ENCODE measurements at places on chromosomes 12 and 14.

DNA sequence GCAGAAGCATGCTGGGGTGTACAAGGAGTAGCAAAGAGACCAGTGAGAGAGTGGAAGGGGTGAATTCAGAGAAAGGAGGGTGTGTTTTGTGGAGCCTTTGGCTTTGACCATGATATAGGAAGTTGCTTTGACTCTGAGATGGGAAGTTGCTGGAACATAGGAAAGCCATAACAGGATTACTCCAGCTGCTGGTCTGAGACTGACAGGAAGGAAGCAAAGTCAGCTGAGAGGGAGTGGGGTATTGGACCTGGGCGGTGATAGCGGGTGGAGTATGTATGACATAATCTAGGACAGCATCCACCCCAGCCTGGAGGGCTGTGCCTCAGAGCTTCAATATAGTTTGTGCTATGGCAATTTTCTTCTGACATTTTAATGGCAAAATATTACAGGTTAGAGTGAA, 324.4 kb downstream of the PDZRN4 start:
- no peak for DNase-seq

- no peak for DNase-seq
These were observed 204.0 kb downstream of the SSPN start for GRCh38 chr12:26399381-26399780.

DNA sequence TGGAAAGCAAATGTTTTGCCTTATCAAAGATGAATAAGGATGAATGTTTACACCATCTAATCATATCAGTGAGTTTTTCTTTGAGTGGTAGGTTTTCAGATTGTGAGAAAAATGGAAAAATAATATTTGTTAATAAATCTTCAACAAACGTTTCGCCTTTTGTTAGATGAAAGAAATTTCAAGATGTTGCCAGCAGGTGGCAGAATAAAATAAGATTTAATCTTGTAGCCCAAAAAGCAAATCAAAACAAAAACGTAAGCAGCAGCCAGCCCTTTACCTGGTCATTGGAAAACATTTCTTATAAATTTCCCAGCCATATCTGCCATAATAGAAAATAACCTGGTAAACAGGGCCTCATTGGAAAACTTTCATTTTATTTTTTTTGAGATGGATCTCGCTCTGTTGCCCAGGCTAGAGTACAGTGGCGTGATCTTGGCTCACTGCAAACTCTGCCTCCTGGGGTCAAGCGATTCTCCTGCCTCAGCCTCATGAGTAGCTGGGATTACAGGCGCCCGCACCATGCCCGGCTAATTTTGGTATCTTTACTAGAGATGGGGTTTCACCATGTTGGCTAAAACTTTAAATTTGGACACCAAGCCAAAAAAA, 15.4 kb upstream of the TMEM120B start:
- DNase-seq, result peak; percentile 63

DNA sequence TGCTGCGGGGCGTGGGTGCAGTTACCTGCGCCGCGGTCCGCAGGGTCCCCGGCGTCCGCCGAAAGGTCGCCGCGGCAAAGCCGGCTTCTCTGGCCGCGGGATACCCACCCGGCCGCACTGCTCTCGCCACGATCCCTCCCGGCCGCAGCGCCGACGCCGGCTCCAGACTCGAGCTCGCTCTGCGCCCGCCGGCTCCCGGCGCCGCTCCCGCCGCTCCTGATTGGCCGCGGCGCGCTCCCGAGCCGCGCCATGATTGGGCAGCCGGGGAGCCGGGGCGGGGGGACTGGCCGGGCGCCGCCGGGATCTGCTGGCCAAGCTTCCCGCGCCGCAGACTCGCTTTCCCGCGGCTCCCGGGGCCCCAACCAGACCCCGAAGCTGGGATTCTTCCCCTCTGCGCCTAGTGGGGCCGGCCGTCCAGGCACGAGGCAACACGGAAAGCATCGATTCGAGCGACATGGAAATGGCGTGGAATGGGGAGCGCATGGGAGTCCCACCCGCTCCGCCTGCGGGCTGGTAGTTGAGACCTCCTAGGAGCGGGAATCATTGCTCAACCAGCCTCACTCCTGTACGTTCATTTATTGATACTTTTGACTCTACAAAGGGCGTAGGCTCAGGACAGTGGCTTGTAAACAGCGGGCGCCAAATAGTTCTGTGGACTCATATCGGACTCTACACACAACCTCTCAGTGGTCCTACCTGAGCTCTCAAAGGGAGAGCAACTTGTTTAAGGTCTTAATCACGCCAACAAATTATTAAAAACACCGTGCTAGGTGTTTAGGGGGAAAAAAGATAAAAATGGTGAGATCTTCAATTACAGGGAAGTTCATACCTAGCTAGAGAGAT, 36.4 kb upstream of the STON2 start:
- DNase-seq, result peak; percentile 68

DNA sequence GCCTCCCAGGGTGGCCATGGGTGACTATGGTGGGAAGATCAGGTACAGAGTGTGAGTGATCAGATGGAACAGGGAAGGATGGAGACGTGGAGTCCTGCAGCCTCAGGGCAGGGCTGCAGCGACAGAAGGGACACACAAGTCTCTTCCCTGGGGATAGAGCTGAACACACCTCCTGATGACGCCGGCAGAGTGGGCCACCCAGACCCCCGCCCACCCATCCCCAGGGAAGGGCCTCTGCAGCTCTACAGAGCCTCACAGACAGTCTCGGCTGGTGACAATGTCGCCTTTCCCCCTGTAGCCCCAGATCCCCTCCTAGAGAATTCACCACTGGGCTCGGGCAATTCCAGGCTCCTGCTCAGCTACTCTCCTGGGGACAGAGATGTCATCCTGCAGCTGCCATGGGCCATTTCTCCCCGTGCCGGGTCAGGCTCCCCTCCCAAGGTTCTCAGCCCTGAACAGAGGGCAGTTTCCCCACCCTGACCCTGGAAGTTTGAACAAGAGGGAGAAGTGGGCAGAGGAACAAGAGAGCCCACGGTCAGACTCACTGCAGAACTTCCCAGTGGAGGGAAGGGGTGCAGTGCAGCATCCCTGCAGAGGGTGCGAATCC, 115.7 kb downstream of the NCOR2 start:
- DNase-seq, result no peak

GRCh38 chr14:102215576-102216250, 76.0 kb downstream of the WDR20 start:
- no peak for DNase-seq

DNA sequence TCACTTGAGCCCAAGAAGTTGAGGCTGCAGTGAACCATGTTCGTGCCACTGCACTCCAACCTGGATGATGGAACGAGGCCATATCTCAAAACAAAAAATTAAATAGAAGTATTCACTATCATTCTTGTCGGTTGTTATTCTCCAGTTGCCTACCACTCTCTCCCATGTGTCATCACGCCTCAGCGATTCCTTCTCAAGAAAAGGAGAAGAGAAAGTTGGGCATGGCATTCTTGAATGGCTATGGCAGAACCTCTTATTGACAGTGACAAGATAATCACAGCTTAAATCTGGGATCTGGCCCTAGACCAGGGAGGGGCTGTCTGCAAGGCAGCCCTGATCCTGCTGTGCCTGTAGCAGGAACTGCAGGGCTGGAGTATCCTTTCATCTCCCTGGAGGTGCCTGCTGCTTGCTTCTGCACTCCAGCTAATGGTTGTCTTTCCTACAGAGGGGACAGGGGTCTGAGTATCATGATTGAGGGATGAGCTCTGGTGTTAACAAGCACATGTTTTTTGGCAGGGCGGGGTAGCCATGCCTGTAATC, 12.8 kb upstream of the MLEC start:
- DNase-seq, result no peak

DNA sequence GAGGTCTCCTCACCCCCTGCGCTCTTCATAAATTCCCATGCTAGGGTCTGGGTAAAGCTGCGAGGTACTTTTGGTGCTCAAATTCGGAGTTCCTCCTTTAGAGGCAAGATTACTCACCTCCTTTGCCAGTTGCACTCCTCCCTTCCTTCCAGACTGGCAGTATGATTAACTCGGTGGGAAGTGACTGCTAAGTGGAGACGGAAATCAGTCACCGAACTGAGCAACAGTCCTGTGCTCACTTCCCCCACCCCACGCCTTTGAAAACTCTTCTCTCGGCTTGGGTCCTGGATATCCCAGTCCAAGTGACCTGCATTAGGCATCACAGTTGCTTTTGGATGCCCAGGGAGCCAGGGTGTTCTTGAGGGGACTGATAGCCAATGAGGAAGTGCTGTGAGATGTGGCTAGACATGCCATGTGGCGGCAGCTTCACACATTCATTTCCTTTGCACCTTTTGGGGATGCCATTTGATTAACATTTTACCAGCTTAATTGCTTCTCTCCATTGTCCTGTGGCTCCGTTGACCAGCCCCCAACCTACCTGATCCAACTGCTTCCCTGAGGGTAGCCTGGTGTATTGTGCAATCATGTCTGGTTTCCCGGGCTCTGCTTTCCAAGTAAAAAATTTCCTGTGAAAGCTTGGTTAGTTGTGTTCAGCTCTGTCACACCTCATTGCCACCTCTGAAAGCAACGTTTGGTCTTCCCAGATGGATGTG, 840 bp downstream of the PNP start:
- DNase-seq, result no peak

DNA sequence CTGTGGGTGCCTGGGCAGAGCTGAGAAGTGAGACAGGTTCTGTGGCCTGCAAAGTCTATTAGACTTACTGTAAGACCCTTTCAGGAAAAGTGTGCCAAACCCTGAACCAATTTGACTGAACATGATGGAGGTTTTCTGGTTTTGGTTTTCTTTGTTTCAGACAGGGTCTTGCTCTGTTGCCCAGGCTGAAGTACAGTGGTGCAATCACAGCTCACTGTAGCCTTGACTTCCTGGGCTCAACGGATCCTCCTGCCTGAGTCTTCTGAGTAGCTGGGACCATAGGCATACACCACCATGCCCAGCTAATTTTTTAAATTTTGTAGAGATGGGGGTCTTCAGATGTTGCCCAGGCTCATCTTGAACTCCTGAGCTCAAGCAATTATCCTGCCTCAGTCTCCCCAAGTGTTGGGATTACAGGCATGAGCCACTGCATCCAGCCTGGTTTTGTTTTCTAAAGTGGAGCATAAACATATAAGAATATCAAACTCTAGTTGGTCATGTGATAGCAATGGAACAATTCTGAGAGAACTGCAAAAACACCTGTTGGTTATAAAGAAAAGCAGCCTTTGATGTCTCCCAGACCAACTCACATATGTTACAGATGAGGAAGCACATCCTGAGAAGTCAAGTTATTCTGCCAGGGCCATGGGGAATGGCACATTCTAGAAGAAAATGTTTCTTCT, 166.9 kb downstream of the FOXN3 start:
- no peak for DNase-seq

DNA sequence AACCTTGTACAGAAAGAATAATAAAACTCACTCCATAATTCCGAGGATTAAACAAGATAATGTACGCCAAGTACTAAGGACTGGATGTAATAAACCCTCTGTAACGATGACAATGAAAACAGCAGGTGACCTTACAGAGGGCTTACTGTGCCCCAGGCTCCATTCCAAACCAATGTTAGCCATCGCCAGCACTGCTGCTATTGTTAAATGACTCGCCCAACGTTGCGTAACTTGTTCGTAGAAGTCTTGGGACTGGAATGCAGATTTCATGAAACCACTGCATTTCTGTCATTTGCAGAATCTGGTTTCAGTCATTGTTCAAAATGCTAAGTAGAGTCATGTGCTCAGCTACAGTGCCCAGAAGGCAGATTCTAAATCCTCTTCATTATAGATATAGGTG, 728 bp upstream of the STON2 start:
- no peak for DNase-seq

GRCh38 chr12:90112666-90113065, 404.0 kb upstream of the ATP2B1 start:
- peak; percentile 28 for DNase-seq

GRCh38 chr14:20470603-20470901, 1.3 kb downstream of the PNP start:
- no peak for DNase-seq

- DNase-seq, result no peak
These were observed 18.7 kb downstream of the FOXG1 start for GRCh38 chr14:28785096-28785952.

DNA sequence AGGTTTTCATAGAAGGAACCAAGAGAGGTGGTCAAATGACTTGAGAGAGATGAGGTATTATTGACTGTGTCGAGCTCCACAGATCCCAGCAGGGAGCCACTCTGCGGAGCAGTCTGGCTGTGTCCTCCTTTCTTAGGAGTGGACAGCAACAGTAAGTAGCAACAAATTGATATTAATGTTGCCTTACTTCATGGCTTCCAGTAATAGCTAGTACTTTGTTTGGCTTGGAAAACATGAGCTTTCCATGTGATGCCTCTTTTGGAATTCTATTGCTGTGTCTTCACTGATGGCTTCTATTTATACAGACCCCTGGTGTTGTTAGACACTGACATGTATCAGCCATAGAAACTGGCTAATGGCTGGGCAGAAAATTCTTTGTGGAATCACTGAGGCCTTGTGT, 531.2 kb upstream of the CCDC196 start:
- no peak for DNase-seq

GRCh38 chr12:130849561-130850417, 10.7 kb upstream of the STX2 start:
- DNase-seq, result no peak

DNA sequence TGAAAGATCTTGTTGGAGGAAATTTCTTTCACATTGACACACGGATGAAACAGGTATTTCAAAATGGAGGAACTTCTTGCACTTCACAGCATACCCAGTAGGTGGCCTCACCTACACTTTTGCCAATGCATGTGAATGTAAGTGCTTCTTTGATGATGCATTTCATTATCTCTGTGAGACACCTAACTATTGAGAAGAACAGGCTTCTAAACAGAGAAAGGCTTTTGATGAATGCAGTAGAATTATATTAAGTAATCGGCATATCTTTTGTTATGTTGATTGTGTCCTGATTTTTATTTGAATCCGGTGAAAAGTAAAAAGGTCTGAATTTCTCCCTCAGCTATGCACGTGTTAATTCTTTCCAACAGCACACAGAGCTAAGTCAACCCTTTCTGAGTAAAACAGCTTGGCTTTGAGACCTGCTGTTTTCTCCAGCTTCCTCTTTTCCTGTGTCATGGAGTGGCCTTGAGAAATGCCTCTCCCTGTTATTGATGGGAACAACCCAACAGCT, 399.0 kb downstream of the NAV3 start:
- no peak for DNase-seq

DNA sequence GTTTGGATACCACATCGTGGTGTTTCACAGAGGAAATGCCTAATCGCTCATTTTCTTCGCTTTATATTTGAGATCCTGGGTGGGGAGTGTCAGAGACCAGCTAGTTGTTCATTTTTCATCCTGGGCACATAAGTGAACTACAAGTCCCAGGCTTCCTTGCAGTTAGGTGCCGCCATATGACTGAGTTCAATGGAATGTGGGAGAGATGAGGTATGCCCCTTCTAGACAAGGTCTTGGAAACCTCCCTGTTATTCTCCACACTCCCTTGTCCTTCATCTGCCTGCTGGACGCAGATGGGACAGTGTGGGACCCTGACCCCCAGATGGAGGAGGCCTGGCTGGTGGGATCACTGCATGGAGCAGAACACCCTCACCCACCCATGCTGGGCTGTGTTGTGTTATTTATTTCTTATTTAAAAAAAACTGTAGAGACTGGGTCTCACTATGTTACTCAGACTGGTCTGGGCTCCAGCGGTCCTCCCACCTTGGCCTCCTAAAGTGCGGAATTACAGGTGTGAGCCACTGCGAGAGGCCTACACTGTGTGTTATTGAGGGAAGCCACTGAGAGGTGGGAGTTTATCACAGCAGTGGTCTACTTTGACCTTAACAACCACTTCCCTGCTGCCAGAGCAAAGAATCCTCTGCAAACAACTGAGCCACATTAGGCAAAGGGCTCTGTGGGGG, 42.9 kb upstream of the VRK1 start:
- no peak for DNase-seq

GRCh38 chr14:104084251-104085002, 1.1 kb upstream of the ASPG start:
- DNase-seq, result no peak

GRCh38 chr12:122732170-122732569, 1.5 kb upstream of the HCAR1 start:
- DNase-seq, result no peak

Data from NCI-H1694 (cell line).